ENCODE measurements at places on chromosomes 1 and 21.

DNA sequence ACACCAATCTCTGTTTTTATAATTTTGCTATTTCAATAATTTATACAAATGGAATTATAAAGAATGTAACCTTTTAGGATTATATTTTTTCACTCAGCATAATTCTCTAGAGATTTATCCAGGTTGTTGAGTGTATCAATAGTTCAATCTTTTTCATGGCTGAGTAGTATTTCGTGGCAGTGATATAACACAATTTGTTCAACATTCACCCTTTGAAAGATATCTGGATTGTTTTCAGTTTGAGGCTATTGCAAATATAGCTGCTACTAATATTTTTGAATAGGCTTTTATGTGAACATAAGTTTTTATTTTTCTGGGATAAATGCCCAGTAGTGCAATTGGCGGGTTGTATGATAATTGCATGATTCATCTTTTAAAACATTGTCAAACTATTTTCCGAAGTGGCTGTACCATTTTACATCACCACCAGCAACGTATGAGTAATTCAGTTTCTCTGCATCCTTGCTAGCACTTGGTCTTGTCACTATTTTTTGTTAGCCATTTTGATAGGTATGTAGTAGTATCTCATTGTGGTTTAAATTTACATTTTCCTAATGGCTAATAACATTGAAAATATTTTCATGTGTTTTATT is 55.6 kb upstream of the ABCD3 start:
- no peak for DNase-seq

- no peak for DNase-seq
Observed at GRCh38 chr1:181028196-181028595, 5.5 kb upstream of the STX6 start.

DNA sequence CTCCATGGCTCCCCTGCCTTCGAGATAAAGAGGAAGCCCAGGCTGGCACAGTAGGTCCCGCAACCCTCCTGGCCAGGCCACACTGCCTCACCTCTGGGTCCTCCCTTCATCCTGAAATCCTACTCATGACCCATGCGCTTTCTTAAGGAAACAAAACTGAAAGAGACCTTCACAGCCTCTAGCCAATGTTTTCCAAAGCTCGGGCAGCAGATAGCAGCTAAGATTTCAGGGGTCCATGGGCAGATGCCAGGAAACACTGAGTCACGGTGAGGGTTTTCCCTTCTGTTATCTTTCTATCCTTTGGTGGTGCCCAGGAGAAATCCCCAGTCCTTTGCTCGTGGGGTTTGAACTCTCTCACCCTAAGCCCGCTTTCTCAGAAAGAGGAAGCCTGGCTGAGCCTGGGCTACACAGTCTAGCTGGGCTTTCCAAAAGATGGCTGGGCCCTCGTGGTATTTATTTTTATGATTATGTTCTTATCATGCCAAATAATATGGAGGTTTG is 26.6 kb downstream of the TTC39A start:
- DNase-seq = peak; percentile 40

DNA sequence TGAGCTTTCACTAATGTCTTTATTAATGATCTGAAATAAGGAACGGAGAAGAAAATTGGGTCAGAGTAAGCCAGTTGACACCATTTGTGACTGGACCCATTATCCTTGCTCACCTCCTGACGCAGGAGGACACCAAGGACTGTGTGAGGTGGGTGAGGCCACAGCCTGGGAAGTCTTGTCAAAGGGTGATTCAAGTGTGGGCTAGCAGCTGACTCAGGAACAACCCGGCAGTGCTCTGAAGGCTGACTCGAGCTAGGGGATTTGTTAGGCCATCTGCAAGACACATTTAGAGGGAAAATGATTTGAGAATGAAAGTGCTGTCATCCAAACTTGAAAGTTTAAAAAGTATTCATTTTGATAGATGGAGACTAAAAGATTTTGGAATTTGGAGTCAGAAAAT is 21.2 kb downstream of the PRRX1 start:
- no peak for DNase-seq

GRCh38 chr1:46488343-46489168 is 1.1 kb upstream of the DMBX1 start:
- no peak for DNase-seq

GRCh38 chr1:26938004-26938658 is 16.6 kb downstream of the NUDC start:
- DNase-seq = no peak

- DNase-seq = no peak
Observed at GRCh38 chr1:55084257-55084656, 44.9 kb downstream of the PCSK9 start.

DNA sequence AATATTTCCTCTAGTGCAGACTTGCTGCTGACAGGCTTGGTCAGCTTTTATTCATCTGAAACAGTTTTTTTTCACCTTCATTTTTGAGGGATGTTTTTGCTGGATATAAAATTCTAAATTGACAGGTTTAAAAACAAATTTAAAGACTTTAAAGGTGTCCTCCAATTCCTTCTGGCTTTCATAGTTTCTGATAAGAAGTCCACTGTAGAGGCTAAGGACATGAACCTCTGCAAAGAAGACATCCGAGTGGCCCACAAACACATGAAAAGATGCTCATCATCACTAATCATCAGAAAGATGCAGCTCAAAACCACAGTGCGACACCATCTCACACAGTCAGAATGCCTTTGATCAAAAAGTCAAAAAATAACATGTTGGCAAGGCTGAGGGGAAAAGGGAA is 42.0 kb upstream of the DYRK1A start:
- no peak for DNase-seq
